ENCODE measurements at places on chromosomes 7 and 10. TPM values are rescaled to one million over a fixed set of nuclear protein-coding genes. Genes with fewer than 3 reads are reported as not detected.

Gene FEZF1
- total RNA-seq, result not detected

Gene GARS1
- total RNA-seq, result 159 TPM

GRCh38 chr7:84399661-84400060 lies 205.1 kb upstream of the SEMA3A start:
- no peak for DNase-seq
- no peak overlapping the region for H3K4me3 ChIP-seq
- H3K36me3 ChIP-seq, result no peaks in the 10 kb centered on the region
- no peak overlapping the region for H3K27ac ChIP-seq
- no peaks in the 10 kb centered on the region for H3K27me3 ChIP-seq

- DNase-seq, result no peak
- H3K27ac ChIP-seq, result peak overlapping the region; percentile 5
- no peaks in the 10 kb centered on the region for H3K27me3 ChIP-seq
- no peak overlapping the region for H3K4me3 ChIP-seq
- H3K4me1 ChIP-seq, result peaks cover 91% of the 10 kb centered on the region
Observed at GRCh38 chr10:22685926-22686325, 28.5 kb downstream of the PIP4K2A start.

DNA sequence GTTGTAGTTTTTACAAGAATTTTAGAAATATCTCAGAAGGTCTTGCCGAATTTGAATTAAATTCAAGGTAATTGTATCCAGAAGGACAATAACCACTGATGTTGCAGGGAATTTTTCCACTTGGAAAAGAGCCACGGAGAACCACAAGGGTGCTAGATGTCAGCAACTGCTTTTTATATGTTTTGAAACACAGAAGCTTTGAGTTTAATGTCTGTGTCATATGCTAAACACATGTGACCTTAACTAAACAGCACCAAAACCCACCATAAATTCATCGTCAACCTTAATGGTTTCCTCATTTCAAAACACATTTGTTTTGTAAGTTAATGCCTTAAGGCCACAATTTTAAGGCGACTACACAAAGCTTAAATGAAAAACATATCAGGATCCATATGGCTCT lies 106.9 kb downstream of the COL28A1 start:
- H3K27me3 ChIP-seq, result no peaks in the 10 kb centered on the region
- DNase-seq, result no peak
- no peaks in the 10 kb centered on the region for H3K36me3 ChIP-seq

Gene HOXA10
- total RNA-seq, result not detected

GRCh38 chr10:52383088-52383487 lies 69.0 kb downstream of the DKK1 start:
- H3K4me1 ChIP-seq, result no peaks in the 10 kb centered on the region
- no peak for DNase-seq
- no peaks in the 10 kb centered on the region for H3K36me3 ChIP-seq
- no peaks in the 10 kb centered on the region for H3K27me3 ChIP-seq
- no peak overlapping the region for H3K4me3 ChIP-seq

DNA sequence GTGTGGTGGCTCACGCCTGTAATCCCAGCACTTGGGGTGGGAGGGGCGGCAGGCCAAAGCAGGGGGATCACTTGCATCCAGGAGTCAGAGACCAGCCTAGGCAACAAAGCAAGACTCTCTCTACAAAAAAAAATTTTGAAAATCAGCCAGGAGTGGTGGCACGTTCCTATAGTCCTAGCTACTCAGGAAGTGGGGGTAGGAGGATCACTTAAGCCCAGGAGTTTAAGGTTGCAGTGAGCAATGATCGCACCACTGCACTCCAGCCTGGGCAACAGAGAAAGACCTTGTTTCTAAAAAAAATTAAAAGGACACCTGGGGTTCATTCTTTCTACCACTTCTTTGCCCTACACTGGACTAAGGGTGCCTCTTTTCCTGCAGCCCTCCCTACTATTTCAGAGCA lies 15.1 kb downstream of the WAPL start:
- no peaks in the 10 kb centered on the region for H3K27me3 ChIP-seq
- H3K27ac ChIP-seq, result no peak overlapping the region
- DNase-seq, result no peak
- peaks cover 8% of the 10 kb centered on the region for H3K4me1 ChIP-seq
- H3K36me3 ChIP-seq, result no peaks in the 10 kb centered on the region

All from naive thymus-derived CD4-positive, alpha-beta T cell (primary cell).